CD4-positive, alpha-beta memory T cell (primary cell): ENCODE measurements at places on chromosomes 13 and 19. TPM values are rescaled to one million over a fixed set of nuclear protein-coding genes. Genes with fewer than 3 reads are reported as not detected.

Gene B9D2
- polyA plus RNA-seq = 22.4 TPM

DNA sequence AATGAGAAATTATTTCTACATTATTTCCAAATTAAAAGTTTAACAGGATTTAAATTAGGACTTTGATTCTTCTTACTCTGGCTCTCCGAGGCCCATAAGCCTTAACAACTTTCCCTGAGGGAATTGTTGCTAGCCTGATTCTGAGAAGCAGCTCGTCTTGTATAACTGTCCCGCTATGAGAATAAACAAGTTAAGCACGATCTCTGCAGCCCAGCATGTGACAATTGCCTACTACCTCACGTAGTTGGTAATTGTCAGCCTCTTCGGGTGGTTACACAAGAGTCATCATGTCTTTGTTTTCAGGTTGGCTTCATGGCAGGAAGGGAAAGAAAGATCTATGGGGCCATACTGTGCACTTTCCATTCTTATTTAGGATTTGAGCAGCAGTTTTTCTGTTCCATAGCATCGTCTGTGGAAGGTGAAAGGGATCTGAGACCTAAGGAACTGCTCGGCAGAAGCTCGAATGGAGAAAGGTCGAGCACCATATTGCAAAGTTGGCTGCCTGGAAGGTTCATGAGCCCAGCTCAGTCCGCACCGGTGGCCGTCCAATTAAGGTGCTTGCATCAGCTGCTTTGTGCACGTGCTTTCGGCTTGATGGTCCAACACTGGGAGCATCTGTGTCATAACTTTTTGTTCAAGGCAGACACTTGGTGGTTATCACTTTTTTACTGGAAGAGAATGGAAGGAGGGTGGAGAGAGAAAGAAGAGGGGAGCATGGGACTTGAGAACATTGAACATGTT, 1.8 kb upstream of the STARD13 start:
- no peak for DNase-seq

DNA sequence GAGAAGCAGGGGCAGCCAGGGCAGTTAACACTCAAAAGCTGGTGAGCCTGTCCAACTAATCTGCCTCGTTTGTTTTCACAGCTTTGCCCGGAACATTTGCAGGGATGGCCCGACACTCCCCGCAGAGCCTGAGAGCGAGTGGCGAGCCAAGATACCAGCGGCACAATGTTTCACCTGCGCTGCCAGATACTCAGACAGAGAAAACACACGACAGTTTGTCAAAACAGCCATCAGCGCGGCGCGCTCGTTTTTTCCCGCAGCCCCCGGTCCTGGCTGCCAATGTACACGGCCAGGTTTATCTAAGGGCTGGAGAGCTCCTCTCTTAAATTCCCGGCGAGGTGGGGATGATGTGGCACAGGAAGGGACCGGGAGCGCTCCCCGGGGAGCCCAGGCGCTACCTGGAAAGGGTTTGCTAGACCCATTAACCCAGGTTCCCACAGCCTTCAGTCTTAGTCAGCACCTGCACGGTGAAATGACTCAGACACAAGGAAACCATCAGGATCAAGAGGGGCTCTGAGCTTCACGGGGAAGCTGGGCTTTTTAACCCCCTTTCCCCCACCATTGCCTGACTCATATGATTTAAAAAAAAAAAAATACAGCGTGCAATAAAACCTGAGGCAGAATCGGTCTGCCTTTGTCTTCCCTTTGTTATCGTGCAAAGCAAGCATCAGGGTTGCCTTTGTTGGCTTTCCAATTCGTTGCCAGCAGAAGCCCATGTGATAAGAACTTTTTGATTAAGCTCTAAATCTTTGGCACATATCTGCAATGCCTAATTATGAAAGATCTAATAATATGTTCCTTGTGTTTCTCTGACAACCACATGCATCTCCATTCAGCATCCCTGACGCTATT, 186.2 kb downstream of the EFNB2 start:
- DNase-seq = no peak

GRCh38 chr13:37486171-37486681, 112.3 kb downstream of the POSTN start:
- no peak for DNase-seq

- DNase-seq = no peak
Measured at GRCh38 chr19:6276447-6276846, 3.3 kb downstream of the MLLT1 start.
